ENCODE measurements at places on chromosomes 7 and 10.

GRCh38 chr7:158616050-158616449 is 28.4 kb upstream of the PTPRN2 start:
- no peak for DNase-seq

- DNase-seq = no peak
Measured at GRCh38 chr7:106858618-106859532, 6.2 kb upstream of the PIK3CG start.

DNA sequence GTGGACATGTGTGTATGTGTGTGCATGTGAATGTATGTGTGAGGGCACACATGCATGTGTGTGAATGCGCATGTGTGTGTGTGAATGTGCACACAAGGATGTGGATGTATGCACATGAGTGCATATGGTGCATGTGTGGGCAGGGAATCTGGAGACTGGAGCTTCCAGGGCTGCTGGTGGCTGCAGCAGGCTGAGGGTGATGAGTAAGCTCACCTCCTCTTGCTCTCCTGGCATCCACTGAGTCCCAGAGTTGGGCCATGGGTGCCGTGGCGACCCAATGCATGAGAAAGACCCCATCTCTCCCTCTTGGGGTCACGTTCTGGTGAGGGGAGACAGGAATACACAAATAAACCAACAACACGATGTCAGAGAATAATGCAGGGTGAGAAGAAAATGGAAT is 33.3 kb upstream of the COL13A1 start:
- DNase-seq = no peak

GRCh38 chr10:86769991-86770390 is 13.6 kb downstream of the BMPR1A start:
- DNase-seq = no peak

DNA sequence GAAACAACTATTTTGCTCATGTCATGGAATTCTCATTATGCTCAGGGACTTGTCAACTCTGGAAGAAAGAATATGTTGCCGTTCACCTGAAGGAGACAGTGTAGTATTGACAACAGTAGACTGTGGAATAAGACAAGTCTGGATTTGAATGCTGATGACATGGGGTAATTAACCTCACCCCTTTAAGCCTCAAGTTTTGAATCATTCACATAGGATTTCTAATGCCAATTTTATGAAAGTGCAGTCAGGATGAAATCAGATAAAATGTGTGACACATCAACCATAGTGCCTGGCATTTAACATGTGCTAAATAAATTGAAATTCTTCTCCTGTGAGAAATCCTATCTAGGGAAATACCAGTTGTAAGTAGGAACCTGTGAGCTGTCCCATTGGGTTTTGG is 305.8 kb downstream of the KIF20B start:
- no peak for DNase-seq

GRCh38 chr7:150820578-150821198 is 20.1 kb downstream of the TMEM176A start:
- no peak for DNase-seq

GRCh38 chr10:62826273-62826672 is 10.1 kb upstream of the EGR2 start:
- DNase-seq = no peak

Measured in activated CD4-positive, alpha-beta T cell treated with anti-CD3 and anti-CD28 coated beads, Interleukin-2, amount 50 U/mL, for 24 hours (primary cell).